Activated naive CD8-positive, alpha-beta T cell treated with anti-CD3 and anti-CD28 coated beads for 36 hours (primary cell): ENCODE measurements at places on chromosomes 4 and X. TPM values are rescaled to one million over a fixed set of nuclear protein-coding genes. Genes with fewer than 3 reads are reported as not detected.

- H3K4me3 ChIP-seq: no peak overlapping the region
- H3K27ac ChIP-seq: no peak overlapping the region
- H3K4me1 ChIP-seq: no peaks in the 10 kb centered on the region
- H3K36me3 ChIP-seq: no peaks in the 10 kb centered on the region
- no peaks in the 10 kb centered on the region for H3K27me3 ChIP-seq
Observed at GRCh38 chr4:8292478-8293107, 23.0 kb downstream of the HTRA3 start.

SLC25A4 gene
- total RNA-seq: 7.8 TPM

PCDH10 gene
- total RNA-seq: not detected

USP26 gene
- not detected for total RNA-seq

ARMCX6 gene
- total RNA-seq: 49.0 TPM

- no peak for DNase-seq
- no peak overlapping the region for H3K27ac ChIP-seq
- H3K4me3 ChIP-seq: no peak overlapping the region
- no peaks in the 10 kb centered on the region for H3K4me1 ChIP-seq
Observed at GRCh38 chrX:72046447-72046846, 85.3 kb downstream of the RTL5 start.

PAGE2B gene
- 0.56 TPM for total RNA-seq

- H3K36me3 ChIP-seq: peaks cover 16% of the 10 kb centered on the region
- DNase-seq: no peak
- H3K4me3 ChIP-seq: no peak overlapping the region
- H3K4me1 ChIP-seq: peaks cover 64% of the 10 kb centered on the region
- no peak overlapping the region for H3K27ac ChIP-seq
- H3K27me3 ChIP-seq: no peaks in the 10 kb centered on the region
Observed at GRCh38 chr4:26909369-26909768, 48.7 kb downstream of the STIM2 start.

DNA sequence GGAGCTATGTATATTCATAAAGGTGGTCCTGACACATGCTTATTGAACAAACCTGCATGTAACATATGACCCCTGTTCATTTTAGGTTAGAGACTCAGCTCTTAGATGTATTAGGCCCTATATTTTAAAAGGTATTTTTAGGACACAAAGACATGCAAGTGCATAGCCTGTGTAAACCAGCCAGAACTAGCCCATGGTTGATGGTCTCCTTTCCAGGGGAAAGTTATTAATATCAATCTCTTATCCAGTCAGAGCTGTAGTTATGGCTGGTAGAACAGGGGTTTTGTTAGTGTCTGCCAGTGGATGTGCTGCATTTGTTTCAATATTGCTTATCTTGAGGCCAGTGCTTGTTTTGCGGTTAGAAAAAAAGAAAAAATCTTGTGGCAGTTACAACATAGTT lies 488.6 kb downstream of the KCTD8 start:
- no peak for DNase-seq
- no peak overlapping the region for H3K27ac ChIP-seq
- H3K4me1 ChIP-seq: no peaks in the 10 kb centered on the region
- no peaks in the 10 kb centered on the region for H3K36me3 ChIP-seq
- H3K4me3 ChIP-seq: no peak overlapping the region

TSC22D3 gene
- 25.2 TPM for total RNA-seq

GRCh38 chr4:6710282-6710681 lies 617 bp upstream of the MRFAP1L1 start:
- no peaks in the 10 kb centered on the region for H3K27me3 ChIP-seq
- peaks cover 35% of the 10 kb centered on the region for H3K36me3 ChIP-seq
- no peak for DNase-seq
- H3K4me1 ChIP-seq: peaks cover 41% of the 10 kb centered on the region
- H3K27ac ChIP-seq: peak overlapping the region; percentile 70
- peak overlapping the region; percentile 99 for H3K4me3 ChIP-seq

- H3K4me1 ChIP-seq: peaks cover 40% of the 10 kb centered on the region
- DNase-seq: no peak
- H3K27me3 ChIP-seq: no peaks in the 10 kb centered on the region
- H3K36me3 ChIP-seq: no peaks in the 10 kb centered on the region
- peak overlapping the region; percentile 58 for H3K27ac ChIP-seq
- peak overlapping the region; percentile 45 for H3K4me3 ChIP-seq
Observed at GRCh38 chrX:129755779-129756650, 17.2 kb downstream of the XPNPEP2 start.

- H3K4me3 ChIP-seq: no peak overlapping the region
- no peak overlapping the region for H3K27ac ChIP-seq
- no peaks in the 10 kb centered on the region for H3K27me3 ChIP-seq
- no peak for DNase-seq
Observed at GRCh38 chr4:21815651-21816377, 132.8 kb downstream of the KCNIP4 start.
